Activated T-cell treated with anti-CD3 and anti-CD28 coated beads for 24 hours (primary cell): ENCODE measurements at places on chromosomes 1 and 21.

DNA sequence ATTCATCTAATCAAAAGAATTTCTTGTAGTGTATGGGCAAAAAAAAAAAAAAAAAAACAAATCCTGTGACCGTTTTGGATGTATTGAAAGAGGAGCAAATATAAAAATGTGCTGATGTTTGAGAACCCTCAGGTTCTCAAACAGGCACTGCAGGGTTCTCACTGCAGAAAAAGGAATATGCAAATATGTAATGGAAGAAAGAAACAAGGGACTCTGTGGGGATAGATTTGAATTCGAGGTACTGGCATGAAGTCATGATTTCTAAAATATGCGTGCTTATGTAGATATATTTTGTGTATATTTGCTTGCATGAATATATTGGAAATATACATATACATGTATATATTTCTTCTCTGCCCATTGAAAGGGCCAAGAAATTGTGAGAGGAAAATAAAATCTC is 365.0 kb upstream of the RUNX1 start:
- no peak for DNase-seq

GRCh38 chr1:75722966-75723365 is 1.5 kb upstream of the ACADM start:
- no peak for DNase-seq

DNA sequence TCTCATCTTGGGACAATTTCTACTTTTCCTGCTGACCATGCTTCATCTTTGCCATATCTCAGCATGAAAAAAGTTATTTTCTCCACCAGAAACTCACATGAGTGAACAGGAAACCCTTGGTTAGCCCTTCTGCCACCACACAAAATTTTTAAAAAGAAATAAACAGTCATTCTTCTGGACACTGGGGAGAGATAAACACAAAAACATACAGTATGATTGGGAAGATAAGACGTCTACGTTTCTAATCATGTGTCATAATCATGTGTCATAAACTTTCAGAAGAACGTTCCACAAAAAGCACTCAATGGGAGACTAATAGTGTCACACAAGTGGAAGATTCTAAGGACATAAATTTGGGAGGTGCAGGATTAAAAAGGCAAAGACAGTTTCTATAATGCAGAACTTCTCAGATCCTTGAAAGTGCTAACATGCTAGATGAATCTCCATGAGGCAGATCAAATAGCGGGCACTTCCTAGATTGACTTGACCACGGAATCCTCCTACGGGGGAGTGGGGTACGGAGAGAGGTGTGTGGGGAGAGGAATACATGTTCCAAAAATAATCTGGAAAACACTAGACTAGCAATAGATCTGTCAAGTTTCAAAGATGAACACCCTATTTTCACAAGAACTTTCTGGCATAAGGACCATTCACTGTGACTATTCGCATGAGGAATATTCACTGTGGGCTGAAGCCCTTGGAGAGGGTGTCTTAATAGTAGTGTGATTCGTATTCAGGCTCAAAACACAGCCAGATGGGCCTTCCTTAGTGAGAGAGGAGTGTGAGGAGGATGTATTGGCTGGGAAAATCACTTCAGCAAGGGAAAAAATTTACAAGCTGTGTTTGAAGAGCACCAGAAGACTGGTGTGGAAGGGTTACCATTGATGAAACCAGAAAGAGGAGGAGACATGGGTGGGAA is 206.7 kb downstream of the SETD4 start:
- no peak for DNase-seq

DNA sequence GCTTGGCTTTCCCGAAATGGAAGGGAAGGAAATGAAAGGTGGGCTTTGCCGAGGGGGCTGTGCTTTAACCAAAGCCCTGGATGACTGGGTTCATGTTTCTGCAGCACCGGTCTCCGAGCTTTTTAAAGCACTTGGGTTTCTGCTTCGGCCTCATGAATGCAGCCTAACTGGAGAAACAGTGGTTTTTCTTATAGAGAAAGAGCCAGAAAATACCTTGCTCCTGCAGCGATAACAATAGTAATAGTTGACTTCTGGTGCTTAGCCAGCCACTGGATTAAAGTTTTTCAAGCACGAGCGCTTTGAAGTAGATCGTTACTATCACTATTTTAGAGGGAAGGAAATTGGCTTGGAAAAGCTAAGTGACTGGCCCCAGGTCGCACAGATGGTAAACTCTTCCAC is 500 bp upstream of the DOCK7 start:
- DNase-seq: no peak

GRCh38 chr1:181514298-181515290 is 31.3 kb downstream of the CACNA1E start:
- no peak for DNase-seq

- no peak for DNase-seq
Measured at GRCh38 chr1:30756206-30756544, 1.4 kb downstream of the LAPTM5 start.

DNA sequence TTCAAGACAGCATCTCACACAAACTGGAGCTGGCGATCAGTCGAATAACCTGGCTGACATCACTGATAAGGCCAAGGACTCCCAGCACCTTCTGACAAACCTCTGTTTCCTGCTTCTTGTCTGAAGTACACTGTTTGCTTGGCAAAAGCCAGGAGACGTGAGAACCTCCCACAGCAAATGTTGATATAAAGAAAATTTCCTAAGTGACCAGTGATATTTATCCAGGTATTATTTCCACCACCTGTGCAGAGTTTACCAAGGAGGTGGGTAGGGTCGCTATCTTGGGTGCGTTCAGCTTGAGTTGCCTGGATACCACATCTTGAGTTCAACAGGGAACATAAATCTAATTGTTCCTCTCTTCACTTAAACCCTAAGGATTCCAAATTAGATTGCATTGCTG is 72.9 kb downstream of the SETD4 start:
- no peak for DNase-seq

DNA sequence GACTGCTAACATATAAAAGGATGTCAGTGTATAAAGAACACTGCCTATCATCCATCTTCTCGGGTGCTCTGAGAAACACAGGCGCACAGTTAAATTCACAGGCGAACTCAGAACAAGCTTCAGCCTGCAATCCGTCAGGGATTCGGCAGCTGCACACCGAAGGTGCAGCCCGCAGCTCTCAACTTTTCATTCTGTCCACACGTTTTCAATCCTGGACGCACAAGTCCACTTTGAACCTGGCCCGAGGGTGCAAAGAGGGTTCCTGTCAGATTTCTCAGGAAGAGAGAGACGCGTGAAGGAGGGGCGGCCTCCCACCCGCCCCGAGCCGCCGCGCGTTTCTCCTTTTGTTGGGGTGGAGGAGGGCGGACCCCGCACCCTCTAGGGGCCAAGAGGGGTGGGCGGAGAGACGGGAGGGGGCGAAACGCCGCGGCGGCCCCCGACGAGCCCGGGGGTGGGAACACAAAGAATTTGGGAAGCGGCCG is 724 bp downstream of the DOCK7 start:
- no peak for DNase-seq

GRCh38 chr1:96764469-96764868 is 42.9 kb downstream of the PTBP2 start:
- no peak for DNase-seq

GRCh38 chr1:10514490-10515235 is 39.9 kb downstream of the PEX14 start:
- DNase-seq: no peak

GRCh38 chr1:247357781-247358211 is 26.1 kb upstream of the ZNF496 start:
- no peak for DNase-seq

GRCh38 chr1:109298666-109299557 is 7.9 kb downstream of the MYBPHL start:
- no peak for DNase-seq

DNA sequence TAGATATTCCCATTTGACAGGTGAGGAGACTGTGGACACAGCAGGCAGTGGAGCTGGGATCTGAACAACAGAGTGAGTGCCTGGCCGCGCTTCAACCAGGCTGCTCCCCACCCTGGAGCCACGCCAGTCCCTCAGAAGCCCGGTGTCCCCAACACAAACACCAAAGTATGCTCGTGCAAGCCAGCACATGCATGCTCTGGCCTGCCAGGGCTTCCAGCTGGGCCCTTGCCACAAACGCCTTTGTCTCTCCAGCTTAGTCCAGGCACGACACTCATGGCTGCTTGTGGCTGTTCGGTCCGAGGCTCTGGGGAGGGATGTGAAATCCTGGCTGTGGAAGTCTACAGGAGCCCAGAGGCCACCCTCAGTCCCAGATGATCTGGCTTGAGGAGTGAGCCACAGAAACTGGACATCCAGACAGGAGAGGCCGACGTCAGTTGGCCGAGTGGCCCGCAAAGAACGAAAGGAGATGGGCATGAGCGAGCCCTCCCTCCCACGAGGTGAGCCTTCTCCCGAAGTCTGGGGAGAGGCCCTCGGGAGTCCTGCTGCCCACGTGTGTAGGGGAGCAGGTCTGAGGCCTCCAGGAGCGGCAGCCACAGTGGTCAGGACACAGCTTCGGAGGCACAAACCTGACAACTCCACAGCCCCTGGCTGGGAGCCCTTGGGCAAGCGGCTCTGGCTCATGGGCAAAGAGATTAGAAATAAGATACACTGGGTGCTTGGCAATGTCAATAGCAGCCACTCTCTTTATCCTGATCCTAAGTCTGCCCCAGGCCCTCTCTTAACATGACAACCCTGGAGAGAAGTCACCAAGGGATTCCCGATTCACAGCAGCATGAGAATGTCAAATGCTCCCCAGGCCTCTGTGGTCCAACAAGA is 117.1 kb upstream of the IFFO2 start:
- DNase-seq: no peak

- DNase-seq: no peak
Measured at GRCh38 chr1:41658431-41659158, 174.1 kb upstream of the EDN2 start.

DNA sequence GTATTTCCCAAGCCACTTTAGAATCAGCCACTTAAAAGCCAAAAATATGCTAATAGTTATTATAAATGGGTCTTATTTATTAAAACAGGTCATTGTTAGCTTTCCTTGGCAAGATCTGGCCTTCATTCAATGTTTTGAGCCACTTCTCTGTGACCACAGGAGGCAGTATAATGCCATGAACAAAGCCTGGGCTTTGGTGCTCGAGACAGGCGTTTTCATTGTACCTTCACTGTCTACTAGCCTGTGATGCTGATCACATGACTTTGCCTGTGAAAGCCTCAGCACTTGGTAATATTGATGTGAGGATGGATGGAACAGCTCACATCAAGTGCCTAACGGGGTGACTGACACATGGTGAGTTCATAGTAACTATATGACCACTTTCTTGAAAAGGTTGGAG is 217.0 kb downstream of the RWDD3 start:
- DNase-seq: no peak
